Type B pancreatic cell (in vitro differentiated cells): ENCODE measurements at places on chromosomes 5 and 9. TPM values are rescaled to one million over a fixed set of nuclear protein-coding genes. Genes with fewer than 3 reads are reported as not detected.

GRCh38 chr9:125522328-125522725, 184.7 kb downstream of the MAPKAP1 start:
- H3K27ac ChIP-seq: no peak overlapping the region
- H3K4me3 ChIP-seq: no peak overlapping the region
- peaks cover 7% of the 10 kb centered on the region for H3K36me3 ChIP-seq
- DNase-seq: no peak
- H3K27me3 ChIP-seq: no peaks in the 10 kb centered on the region
- peaks cover 23% of the 10 kb centered on the region for H3K4me1 ChIP-seq

- peaks cover 7% of the 10 kb centered on the region for H3K27me3 ChIP-seq
- DNase-seq: no peak
- peaks cover 5% of the 10 kb centered on the region for H3K4me1 ChIP-seq
- H3K27ac ChIP-seq: no peak overlapping the region
Observed at GRCh38 chr5:79076819-79077218, 7.3 kb downstream of the BHMT2 start.

Gene WDR70
- 33.4 and 50.2 TPM in 2 replicates for total RNA-seq

DNA sequence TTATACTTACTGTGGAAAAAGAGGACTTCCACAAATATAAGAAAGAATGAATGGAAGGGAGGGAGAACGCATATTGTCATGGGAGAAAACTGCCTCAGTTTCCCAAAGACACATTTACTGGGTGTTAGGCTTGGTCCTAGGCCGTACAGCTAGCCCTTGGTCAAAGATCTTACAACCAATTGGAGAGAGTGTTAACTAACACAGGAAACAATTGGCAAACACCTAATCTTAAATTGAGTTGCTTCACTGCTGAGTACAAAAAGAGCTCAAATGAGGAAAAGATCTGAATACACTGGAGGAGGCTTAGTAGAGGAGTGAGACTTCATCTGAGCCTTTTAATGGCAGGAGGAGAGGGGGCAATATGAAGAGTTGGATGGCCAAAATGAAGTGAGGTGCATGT, 161.7 kb downstream of the GLIS3 start:
- no peak for DNase-seq
- H3K27me3 ChIP-seq: no peaks in the 10 kb centered on the region
- no peak overlapping the region for H3K4me3 ChIP-seq
- no peak overlapping the region for H3K27ac ChIP-seq
- peaks cover 19% of the 10 kb centered on the region for H3K4me1 ChIP-seq

Gene MGAT4B
- 169 and 211 TPM in 2 replicates for total RNA-seq

GRCh38 chr5:146644831-146645230, 128.8 kb upstream of the GPR151 start:
- peaks cover 11% of the 10 kb centered on the region for H3K4me1 ChIP-seq
- no peak overlapping the region for H3K4me3 ChIP-seq
- H3K36me3 ChIP-seq: peaks cover 7% of the 10 kb centered on the region
- no peaks in the 10 kb centered on the region for H3K27me3 ChIP-seq

DNA sequence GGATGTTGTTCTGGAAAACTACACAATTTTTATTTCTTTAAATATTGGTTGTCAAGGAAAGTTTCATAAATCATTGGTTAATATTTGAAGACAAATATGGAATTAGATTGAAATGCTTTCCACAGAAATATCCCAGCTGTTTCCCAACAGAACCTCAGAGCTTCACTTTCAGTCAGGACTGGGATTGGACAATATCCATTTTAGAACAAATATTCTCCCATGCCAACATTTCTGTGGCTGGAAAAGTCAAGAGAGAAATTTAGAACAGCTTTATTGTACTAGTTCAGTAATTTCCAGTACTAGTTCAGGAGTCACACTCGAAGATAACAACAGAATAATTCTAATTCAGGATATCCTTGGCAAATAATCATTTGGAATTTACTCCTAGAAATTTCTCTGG, 116.1 kb upstream of the TUT7 start:
- H3K4me1 ChIP-seq: peaks cover 5% of the 10 kb centered on the region
- no peaks in the 10 kb centered on the region for H3K27me3 ChIP-seq
- H3K4me3 ChIP-seq: no peak overlapping the region

GRCh38 chr9:135989722-135990467, 28.7 kb upstream of the UBAC1 start:
- H3K27ac ChIP-seq: no peak overlapping the region
- H3K4me1 ChIP-seq: peaks cover 7% of the 10 kb centered on the region
- H3K36me3 ChIP-seq: no peaks in the 10 kb centered on the region
- no peak overlapping the region for H3K4me3 ChIP-seq
- H3K27me3 ChIP-seq: peaks cover under 1% of the 10 kb centered on the region

Gene PCDHA9
- total RNA-seq: 1.5 and 2.5 TPM in 2 replicates
